ENCODE measurements at places on chromosomes 5 and 9. TPM values are rescaled to one million over a fixed set of nuclear protein-coding genes. Genes with fewer than 3 reads are reported as not detected.

DNA sequence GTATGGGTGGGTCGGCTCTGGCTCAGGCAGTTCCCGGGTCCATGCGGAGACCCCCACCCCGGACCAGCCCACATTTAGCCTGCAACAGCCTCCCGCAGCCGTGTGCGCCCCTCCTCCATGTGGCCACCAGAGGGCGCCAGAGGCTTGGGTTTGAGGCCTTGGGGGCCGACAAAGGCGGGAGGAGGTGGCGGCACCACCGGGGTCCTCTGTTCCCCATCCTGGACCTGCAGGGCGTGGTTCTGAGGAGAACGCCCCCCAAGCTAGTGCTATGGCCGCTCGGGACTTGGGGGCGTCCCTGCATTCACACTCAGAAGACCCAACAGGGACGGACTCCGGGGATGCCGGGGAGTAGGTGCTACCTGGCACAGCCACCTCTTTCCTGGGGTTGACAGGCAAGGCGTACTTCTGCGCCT is 16.5 kb downstream of the ASS1 start:
- no peak for DNase-seq

The LHFPL2 gene
- 33.1 TPM for total RNA-seq

GRCh38 chr9:90526386-90526785 is 116.2 kb downstream of the DIRAS2 start:
- DNase-seq = no peak

GRCh38 chr5:26572480-26572879 is 465.9 kb downstream of the CDH9 start:
- no peak for DNase-seq

The IL4 gene
- not detected for total RNA-seq

The PAEP gene
- 0.21 TPM for total RNA-seq

The CYLC2 gene
- total RNA-seq = not detected

DNA sequence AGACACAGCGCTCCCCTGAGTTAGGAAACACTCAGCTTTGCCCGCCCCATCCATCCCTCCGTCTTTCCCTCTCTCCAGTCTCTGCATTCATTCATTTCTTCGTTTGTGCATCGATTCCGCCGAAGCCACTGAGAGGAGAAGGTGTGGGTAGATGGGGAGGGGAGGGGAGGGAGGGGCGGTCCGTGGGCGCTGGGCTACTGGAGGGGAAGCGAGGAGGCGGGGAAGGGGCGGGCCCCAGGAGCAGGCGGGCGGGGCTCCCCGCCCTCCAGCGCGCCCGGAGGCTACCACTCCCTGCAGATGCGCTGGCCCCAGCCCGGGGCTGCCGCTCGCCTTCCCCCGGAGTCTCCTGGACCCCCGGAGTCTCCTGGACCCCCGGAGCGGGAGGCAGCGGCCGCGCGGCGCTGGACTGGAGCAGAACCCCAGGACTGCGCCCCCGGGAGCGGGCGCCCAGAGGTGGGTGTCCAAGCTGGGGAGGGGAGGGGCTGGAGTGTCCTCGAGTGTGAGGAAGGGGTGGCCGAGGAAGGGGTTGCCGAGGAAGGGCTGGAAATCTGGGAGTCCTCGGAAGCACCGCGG is 159.5 kb downstream of the C9orf152 start:
- DNase-seq = no peak

DNA sequence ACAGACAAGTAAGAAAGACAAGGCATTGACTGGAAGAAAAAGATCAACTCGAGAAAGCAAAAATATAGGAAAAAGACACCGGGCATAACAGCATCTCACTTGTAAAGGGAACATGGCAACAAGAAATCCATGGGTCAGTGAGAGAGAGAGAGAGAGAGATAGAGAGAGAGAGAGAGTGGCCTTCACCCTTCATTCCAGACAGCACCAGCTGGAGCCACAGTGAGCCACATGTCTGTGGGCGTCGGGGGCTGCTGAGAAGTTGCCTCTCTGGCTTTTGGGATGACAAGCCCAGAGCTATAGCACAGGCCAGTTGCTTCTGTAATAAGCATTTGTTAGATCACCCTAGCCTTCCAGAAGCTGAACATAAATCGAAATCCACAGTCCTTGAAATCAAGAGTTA is 20.3 kb upstream of the ENC1 start:
- DNase-seq = no peak

DNA sequence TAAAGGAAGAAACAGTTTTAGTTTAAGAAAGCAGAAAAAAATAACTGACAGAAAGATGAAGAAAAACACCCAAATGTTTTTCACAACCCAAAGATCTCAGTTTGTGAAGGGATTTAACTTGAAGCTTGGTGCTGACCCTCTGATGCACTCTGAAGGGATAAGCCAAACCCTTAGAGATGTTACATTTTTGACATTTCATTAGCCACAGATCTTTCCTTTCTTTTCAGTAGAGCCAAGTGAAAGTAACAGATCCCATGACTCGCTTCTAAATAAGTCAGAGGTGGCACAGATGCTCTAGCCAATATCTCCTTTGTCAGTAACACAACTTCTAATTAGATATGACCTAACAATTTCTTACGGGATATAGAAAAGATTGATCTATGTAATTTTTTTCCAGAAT is 394.5 kb upstream of the EDIL3 start:
- DNase-seq = no peak

The C6 gene
- not detected for total RNA-seq

The C8G gene
- total RNA-seq = not detected

The NRG2 gene
- total RNA-seq = not detected

DNA sequence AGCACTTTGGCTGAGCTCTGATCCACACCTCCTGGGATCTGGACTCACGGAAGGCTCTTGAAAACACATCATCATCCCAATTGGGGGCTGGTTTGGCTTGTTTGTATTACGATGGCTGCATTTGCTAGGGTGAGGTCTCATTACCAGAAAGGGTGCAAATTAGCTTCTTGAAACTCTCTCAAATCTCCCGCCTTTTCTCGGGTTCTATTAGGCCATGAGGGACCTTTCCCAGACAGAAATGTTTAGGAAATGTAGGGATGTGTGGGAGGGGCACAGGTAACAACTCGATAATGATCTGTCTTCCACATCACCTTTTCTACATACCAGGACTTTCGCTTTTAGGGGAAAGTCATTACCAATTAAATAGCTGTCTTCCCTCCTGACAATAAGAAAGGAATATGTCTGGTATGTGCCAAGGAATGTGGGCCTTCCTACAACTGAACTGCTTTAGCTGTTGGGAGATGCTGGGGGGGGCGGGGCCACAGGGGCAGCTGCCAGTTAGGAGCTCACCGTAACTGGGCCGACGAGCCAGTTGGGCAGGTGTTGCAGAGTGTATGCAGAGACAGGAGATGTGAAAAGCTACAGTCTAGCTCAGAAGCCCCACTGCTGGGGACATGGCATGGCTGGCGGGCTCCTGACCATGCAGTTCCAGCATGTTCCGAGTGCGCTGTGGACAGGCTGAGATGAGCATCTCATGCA is 71.2 kb downstream of the AK8 start:
- no peak for DNase-seq

DNA sequence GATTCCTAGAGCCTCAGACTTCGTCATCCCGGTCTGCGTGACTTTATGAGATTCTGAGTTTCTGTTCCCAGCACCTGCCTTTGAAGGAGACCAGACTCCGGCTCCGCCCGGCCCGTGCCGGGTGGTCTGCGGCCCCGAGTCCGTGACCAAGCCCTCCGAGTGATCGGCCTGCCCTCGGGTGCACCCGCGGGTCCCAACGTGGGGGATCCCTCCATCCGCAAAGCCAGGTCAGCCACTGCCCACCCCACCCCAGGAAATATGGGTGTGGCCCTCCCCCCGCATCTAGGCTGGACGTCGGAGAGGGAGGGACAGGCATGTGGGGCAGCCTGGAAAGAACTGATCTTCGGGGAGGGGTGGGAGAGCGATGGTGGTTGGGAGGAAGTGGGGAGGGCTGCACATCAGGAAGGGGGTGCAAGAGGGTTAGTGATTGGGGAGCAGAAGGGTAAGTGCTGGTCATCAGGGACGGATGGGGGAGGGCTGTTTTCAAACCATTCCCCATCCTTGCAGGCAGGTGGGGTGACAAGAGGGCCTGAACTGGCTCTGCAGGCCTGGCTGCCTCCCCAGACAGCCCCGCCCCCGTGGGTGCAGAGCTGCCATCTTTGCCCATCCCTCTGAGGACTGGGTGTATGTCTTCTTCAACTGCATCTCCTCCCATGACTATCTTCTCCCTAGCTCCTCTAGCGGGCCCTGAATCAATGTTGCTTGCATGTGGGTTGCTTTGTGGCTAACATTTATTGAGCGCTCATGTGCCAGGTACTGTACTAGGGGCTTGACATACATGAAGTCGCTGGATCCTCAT is 747 bp downstream of the LRSAM1 start:
- DNase-seq = no peak

DNA sequence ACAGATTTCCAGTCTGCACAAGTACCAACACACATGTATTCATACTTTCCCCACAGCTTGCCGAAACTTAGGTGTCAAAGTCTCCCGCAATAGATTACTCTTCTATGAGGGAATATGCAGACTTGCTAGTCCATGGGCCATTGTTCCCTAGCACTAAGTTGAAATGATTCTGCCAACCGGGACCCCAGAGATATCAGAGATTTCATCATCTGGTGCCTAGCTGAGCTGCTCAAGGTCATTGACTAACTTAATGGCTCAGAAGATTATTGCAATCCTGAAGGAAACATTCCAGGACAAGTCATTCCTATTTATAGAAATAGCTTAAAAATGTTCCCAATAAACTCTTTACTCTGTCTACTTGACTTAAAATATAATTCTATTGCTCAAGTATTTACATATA is 202.6 kb downstream of the PIK3R1 start:
- DNase-seq = no peak

GRCh38 chr5:43658509-43658908 is 55.5 kb downstream of the NNT start:
- DNase-seq = peak; percentile 25

The GRXCR2 gene
- not detected for total RNA-seq

The ALDOB gene
- total RNA-seq = not detected

- DNase-seq = no peak
These were observed 375.1 kb downstream of the SPATA31D1 start for GRCh38 chr9:82363682-82364081.

The PCDHGA1 gene
- total RNA-seq = 0.68 TPM

DNA sequence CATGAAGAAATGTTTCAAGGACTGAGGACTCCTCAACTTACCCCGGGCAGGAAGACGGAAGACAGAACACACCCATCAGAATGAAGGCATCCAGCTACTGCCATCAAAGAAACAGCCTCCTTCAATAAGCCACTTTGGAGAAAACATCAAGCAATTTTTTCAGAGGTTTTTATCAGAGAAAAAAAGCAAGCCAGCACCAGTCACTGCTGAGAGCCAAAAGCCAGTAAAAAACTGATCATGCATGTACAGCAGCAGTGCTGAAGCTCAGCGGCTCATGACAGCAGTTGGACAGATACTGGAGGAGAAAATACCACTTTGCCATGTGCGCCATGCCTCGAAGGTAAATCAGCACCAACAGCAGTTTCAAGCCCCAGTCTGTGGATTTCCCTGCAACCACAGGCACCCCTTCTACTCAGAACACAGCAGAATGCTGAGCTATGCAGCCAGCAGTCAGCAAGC is 10.1 kb upstream of the ZNF484 start:
- DNase-seq = no peak

DNA sequence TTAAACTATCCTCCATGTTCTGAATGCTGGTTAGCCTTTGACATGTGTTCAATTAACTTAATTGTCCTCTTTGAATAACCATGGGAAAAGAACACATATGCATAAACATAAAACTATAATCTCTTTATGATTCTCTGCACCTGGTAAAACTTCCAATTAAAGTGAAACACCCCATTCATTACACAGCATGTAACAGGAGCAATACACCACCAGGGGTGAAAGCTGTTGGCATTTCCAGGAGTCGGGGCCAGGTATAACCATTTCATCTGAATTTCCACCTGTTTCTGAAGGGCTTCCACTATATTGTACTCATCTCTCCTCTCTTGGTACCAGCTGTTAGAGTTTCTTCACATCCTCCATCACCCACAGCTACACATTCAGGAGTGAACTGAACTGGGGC is 303.8 kb downstream of the EDIL3 start:
- DNase-seq = no peak

- DNase-seq = peak; percentile 52
These were observed 43.1 kb downstream of the PTCD2 start for GRCh38 chr5:72363166-72363802.

The SH3PXD2B gene
- 62.4 TPM for total RNA-seq

GRCh38 chr5:176360894-176361436 is 599 bp downstream of the KIAA1191 start:
- DNase-seq = no peak

DNA sequence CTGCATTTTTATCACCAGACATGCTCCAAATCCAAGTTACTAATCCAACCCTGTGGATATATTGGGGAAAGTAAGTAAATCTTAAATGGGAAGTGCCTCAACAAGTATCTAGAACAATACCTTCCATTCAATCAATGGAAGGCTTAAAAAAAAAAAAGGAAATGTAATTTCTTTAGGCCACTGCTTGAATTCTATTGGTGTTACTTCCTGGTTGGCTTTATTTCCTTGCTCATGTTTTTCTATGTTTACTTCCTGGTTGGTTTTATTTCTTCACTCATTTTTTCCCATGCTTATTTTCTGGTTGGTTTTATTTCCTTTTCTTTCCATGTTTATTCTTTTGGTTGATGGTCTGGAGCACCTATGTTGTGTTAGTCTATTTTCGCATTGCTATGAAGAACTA is 363.9 kb downstream of the KDM4C start:
- no peak for DNase-seq

GRCh38 chr9:26311463-26311995 is 581.1 kb downstream of the CAAP1 start:
- DNase-seq = no peak

GRCh38 chr5:128015978-128016377 is 67.6 kb upstream of the SLC12A2 start:
- no peak for DNase-seq

The ARSI gene
- total RNA-seq = 2.4 TPM

- no peak for DNase-seq
These were observed 37.5 kb downstream of the RETREG1 start for GRCh38 chr5:16579142-16579847.

DNA sequence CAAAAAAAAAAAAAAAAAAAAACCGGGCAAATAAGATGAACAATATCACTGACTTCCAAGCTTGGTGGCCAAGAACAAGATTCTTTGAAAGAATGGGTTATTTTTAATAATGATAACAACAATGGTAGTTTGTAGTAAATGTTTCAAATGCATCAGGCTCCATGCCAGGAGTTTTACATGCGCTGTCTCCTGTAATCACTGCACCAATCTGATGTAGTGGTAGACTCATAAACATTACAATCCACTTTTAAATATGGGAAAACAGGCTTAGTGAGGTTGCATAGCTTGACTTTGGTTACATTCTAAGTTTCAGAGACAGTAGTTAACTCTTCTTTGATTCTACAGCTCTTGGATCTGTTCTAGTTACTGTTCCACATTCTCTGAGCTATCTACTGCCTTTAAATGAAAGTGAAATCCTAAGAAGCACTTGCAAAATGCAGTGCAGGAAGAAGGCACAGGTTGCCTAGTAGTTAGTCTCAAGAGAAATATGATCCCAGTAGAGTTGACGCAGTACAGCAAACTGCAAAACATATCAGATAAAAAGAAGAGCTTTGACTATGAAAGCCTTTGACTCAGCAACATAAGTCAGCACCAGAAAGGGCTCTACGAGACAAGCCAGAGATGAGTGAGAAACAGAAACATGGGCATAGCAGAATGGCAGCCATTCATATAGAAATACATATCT is 62.1 kb downstream of the PDE4D start:
- no peak for DNase-seq

The ANKRD31 gene
- total RNA-seq = 0.21 TPM
